ENCODE measurements at places on chromosomes 7 and 10.

GRCh38 chr10:3750006-3750816 lies 34.8 kb downstream of the KLF6 start:
- no peak for DNase-seq

GRCh38 chr10:129179972-129180678 lies 286.9 kb upstream of the MGMT start:
- DNase-seq = no peak

- DNase-seq = no peak
Observed at GRCh38 chr7:140594131-140594691, 46.4 kb downstream of the DENND2A start.

GRCh38 chr7:111827863-111828504 lies 265.7 kb upstream of the IMMP2L start:
- DNase-seq = no peak

GRCh38 chr10:72719941-72720592 lies 28.1 kb downstream of the MCU start:
- DNase-seq = no peak

- DNase-seq = no peak
Observed at GRCh38 chr10:11517150-11517549, 94.3 kb downstream of the USP6NL start.

DNA sequence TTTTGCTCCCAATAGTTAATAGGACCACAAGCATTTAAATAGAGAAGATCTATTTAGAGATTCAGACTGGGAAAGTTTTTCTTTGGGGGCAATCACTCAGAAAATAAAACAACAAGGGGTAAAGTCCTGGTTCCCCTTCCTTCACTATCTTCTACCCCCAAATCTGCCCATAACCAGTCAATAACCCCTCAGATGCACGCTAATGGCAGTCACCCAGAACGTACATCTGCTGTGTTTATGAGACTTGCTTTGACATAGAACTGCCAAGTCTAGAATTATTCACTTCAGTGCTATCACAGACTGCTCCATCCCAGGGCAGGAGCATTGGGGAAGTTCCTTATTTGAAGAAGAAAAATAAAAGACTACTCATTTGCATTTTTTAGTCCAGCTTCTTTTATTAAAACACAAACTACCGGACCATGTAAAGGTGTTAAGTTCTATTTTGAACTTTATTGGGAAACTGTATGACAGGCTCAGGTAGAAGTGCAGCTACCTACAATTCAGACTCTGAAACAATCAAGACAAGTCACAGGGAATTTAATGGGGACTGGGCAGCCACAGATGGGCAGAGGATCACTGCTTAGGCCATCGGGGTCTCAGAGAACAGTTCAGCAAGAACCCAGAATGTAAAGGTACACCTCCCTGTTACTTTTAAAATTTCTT lies 38.4 kb downstream of the ANK3 start:
- no peak for DNase-seq

DNA sequence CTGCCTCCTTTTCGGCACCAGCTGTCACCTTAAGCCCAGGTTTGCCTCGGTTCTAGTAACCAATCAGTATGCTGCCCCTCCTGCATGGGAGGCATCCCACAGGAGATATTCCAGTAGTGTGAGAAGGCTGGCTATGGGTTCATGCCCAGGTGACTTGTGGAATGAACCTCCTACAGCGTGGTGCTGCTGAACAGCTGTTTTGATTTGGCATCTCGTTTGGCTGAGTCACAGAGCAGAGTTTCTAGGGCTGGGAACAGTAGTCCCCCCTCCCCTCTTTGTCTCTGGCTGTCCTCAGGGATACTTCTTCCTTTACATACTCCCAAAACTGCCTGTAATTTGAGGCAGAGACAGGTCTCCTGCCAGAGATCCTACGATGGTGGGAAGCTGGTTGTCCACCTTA lies 16.1 kb downstream of the R3HCC1L start:
- DNase-seq = no peak

DNA sequence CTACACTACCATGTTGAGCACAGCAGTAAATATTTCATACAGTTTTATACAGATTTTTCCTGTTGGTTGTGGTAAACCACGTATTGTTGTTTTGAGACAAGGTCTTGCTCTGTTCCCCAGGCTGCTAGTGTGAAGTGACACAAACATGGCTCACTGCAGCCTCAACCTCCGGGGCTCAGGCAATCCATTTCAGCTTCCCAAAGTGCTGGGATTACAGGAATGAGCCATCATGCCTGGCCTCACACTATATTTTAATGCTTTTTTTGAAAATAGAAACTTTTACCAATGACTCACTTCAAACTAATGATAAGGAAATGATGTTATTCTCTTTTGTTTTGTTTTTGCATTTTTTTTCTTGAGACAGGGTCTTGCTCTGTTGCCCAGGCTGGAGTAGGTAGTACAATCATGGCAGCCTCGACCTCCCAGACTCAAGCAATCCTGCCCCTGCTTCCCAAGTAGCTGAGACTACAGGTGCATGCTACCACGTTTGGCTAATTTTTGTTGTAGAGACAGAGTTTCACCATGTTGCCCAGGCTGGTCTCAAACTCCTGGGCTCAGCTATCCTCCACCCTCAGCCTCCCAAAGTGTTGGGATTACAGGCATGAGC lies 210.6 kb downstream of the TPST1 start:
- DNase-seq = no peak

- no peak for DNase-seq
Observed at GRCh38 chr10:106960812-106961211, 203.7 kb downstream of the SORCS1 start.

- DNase-seq = no peak
Observed at GRCh38 chr7:139047970-139048369, 12.1 kb upstream of the ZC3HAV1L start.

- DNase-seq = no peak
Observed at GRCh38 chr10:18777258-18777657, 118.0 kb downstream of the ARL5B start.

GRCh38 chr10:110610308-110610774 lies 33.8 kb upstream of the RBM20 start:
- no peak for DNase-seq

DNA sequence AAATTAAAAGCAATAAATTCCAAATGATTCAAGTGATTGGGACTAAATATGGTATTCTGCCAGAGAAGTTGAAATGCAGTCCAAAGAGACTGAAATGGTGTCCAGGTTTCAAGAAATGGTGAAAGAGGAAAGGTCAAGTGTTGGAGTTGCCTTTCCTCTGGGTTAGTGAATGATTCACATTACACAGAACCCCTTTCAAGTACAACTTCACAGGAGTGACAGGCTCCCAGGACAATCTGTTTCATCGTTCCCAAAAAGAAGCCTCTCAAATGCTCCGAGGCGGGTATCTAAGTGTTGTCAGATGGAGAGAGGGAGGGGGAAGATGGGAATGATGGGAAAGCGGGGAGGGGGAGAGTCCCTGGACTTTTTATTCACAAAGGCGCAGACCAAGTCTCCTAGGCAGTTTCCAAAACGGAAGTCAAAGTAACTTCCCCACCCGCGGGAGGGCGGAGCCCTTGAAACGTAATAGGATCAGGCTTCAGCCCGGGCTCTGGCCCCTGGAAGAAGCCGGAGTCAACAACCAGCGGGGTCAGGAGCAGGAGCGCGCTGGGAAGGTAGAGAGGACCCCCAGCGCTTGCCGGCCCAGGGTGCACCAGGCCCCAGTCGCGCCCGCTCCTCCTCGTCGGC lies 754 bp downstream of the SLC25A13 start:
- peak; percentile 77 for DNase-seq

- no peak for DNase-seq
Observed at GRCh38 chr10:1367938-1368841, 312.0 kb downstream of the WDR37 start.

DNA sequence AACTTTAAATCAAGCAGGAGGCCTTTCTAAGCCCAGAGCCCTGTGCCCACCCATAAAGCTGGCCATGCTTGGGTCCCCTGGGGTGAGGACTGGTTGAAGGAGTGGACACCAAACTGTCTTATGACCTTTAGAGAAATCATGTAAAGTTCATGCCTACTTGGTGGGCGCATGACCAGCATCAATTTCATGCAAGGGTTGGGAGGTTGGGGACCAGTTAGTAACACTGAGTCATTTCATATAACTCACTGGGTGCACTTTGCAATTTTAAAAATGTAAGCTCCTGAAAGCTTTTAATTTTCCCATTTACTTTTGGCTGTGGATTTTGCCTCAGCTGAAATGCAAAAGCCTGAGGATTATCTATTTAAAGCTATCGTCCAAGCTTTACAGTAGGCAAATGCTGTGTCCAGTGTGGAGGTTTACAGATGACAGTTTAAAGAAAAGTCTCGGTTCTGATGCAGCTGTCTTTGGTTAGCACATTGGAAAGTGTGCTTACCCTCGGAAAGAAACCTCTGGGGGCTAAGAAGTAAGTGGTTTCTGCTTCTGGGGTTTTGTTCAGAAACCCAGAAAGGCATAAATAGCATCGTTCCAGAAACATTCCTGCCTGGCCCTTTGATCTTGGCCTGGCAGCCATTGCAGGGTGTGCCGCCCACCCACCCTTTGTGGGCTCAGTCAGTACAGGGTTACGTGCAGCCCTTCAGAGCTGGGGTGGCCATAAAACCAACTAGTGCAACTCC lies 48.8 kb upstream of the CHST15 start:
- no peak for DNase-seq

GRCh38 chr7:90446137-90446899 lies 23.1 kb upstream of the PTTG1IP2 start:
- no peak for DNase-seq

DNA sequence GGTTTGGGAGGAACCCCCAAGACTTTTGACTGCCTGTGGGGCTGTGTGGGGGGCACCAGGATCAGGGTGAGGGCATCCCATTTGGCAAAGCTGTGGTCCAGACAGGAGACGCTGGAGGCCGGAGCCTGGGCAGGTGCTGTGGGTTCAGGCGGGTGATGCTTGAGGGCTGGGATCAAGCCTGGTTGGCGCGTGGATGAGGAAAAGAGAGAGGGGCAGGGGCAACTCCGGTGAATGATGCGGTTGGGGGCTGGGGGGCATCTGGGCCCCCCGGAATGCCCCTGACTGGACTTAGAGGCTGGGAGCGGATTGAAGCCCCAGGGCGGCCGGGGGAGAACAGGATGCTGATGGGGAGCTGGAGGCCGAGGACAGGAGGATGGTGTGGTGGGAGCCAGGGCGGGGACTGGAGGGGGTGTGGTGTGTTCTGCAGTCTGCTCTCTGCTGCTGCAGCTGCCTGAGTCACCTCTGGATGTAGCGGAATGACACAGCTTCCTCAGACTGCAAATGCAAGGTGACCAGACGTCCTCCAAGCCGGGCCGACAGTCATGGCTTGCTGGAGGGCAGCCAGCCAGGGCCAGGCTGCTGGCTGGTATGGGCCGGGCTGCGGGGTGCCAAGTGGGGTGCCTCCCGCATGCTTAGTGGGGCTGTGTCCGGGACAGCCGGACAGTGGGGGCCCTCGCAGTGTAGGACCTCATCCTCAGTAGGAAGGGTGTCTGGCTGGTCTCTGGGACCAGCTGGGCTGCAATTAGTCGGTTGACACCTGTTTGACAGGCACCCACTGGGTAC lies 3.2 kb downstream of the MAFK start:
- DNase-seq = no peak

- DNase-seq = peak; percentile 77
Observed at GRCh38 chr7:13949445-13949844, 40.0 kb downstream of the ETV1 start.

GRCh38 chr10:118300320-118300719 lies 41.8 kb downstream of the FAM204A start:
- peak; percentile 8 for DNase-seq

- DNase-seq = no peak
Observed at GRCh38 chr7:16939161-16939560, 57.4 kb upstream of the AGR3 start.

- no peak for DNase-seq
Observed at GRCh38 chr10:54940418-54940817, 139.4 kb upstream of the PCDH15 start.

GRCh38 chr10:53726921-53727320 lies 954.3 kb upstream of the MBL2 start:
- DNase-seq = no peak

DNA sequence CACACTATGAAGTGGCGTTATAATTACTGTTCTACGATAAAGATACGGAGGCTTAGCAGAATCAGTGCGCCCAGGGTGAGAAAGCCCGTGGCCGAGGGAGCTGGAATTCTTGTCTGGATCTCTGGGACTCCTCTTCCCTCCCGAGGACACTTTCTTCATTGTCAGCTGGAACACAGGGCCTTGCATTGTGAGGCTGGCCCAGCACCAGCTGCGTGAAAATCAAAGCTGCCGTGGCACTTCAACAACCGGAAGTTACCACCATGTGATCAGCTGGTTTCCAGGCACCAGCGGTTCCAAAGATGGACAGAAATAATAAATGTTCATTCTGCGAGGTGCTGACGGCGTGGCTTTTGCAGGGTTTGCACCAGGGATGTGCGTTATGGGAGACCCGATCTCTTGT lies 234.0 kb upstream of the PITRM1 start:
- no peak for DNase-seq

GRCh38 chr7:29397398-29397797 lies 166.2 kb upstream of the PRR15 start:
- no peak for DNase-seq

- DNase-seq = no peak
Observed at GRCh38 chr10:89414879-89415821, 782 bp downstream of the IFIT5 start.

- DNase-seq = no peak
Observed at GRCh38 chr10:96975136-96975535, 143.0 kb downstream of the LCOR start.

DNA sequence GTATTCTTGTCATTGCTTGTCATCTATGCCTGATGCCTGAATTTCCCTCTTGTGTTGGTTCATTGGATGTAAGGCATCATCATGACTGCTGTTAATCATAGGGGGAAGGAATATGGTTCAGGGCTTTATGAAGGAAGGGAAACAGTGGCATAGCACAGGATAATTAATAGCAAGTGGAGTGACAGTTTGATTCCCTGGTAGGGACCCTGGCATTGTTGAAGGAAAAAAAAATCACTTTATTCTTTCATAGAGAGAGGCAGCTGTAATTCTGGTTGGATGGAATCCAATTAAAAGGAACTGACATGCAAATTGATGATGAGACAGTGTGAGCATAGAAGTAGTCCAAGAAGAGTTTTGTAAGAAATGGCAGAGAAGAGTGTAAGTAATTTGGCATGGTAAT lies 121.4 kb downstream of the AUTS2 start:
- no peak for DNase-seq

DNA sequence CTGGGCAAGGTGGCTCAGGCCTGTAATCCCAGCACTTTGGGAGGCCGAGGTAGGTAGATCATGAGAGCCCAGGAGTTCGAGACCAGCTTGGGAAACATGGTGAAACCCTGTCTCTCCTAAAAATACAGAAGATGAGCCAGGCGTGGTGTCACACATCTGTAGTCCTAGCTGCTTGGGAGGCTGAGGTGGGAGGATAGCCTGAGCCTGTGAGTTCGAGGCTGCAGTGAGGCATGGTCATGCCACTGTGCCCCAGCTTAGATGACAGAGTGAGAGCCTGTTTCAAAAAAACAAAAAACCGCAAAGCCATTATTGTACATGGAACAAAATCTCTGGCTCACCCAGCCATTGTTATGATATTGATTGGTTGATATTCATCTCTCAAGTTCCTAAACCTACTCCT lies 53.7 kb downstream of the KMT2E start:
- no peak for DNase-seq

DNA sequence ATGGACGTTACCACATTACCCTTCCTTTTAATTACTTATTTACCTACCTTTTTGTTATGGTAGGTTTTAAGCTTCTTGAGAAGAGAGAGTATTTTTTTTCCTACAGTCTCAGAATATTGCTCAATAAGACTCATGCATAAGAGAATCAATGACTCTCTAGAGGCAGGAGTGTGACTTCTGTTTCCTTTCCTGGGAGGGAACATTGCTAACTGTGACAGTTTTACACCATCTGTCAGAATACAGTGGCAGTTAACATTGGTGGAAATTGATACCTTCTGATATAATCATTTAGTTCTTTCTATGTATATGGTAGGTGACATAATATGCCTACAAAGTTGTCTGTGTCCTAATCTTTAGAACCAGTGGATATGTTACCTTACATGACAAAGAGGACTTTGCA lies 348.7 kb upstream of the POT1 start:
- DNase-seq = no peak

All from NCI-H2081 treated with DMSO at 0.1 percent for 48 hours (cell line).